ENCODE measurements at places on chromosomes 11 and 22.

DNA sequence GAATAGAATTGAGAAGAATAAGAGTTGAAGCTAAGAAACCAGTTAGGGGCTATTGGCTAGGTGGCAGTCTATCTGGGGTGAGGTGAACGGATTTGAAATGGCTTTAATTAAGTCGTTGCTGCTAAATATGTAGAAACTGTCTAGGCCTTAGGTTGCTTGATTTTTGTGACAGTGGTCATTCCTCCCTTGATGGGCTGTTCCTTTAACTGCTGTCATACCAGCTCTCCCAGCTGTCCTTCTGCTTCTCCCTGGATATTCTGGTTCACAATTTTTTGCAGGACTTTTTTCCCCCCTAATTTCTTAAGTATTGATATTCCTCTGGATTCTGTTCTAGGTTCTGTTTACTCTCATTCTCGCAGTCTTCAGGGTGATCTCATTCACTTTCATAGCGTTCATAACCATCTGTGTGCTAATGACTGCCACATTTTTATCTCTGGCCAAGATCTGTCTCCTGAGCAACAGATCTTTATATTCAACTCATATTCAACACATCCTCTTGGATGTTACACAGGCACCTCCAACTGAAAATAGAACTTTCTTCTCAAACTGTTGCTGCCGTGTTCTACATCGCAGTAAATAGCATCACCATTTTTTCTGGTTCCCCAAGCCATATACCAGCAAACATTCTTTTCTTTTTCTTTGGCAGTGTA is 134.1 kb downstream of the UVRAG start:
- DNase-seq = no peak

DNA sequence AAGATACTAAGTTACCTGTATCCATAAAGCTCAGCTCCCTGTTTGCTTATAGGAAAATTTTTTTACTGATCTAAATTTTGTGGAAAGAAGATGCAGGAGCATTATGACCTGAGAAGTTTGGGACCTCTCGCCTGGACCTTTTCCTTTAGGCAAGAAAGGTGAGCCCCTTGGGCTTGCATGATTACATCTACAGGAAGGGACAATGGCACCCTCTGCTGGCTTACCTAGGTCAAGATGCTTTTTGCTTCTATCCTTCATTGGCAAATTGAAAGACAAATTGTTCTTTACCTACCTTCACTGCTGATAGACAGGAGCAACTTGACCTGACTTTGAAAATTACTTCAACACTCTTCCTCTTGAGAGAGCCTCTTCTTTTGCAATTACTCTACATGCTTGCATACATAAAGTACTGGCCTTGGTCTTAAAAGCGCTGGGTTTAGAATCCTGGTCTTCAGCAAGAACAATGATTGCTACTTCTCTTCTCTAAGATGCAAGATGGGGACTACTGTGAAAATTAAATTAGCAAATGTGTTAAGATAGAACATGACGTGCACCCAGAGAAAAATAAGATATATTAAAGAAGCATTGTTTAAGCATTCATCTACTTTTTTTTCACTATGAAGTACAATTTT is 147.2 kb downstream of the TRPC6 start:
- DNase-seq = no peak

- DNase-seq = no peak
These were observed 14.6 kb upstream of the CTSD start for GRCh38 chr11:1778141-1778911.

GRCh38 chr11:24687531-24688147 is 190.8 kb downstream of the LUZP2 start:
- no peak for DNase-seq

All from activated CD4-positive, alpha-beta memory T cell treated with anti-CD3 and anti-CD28 coated beads, Interleukin-2, amount 10 ng/mL, durations not matched to agents 7 days and 5 days (primary cell).